Caco-2 (cell line): ENCODE measurements at places on chromosomes 6 and 20. TPM values are rescaled to one million over a fixed set of nuclear protein-coding genes. Genes with fewer than 3 reads are reported as not detected.

Gene PTGIS
- 1.9 and 2.7 TPM in 2 replicates for total RNA-seq

Gene ERVFRD-1
- total RNA-seq = 0.29 and 0.58 TPM in 2 replicates

Gene EPHA7
- not detected in 2 replicates for total RNA-seq

Gene MTHFD1L
- total RNA-seq = 101 and 102 TPM in 2 replicates

Gene CRISP2
- total RNA-seq = not detected in 2 replicates

Gene C20orf141
- not detected in 2 replicates for total RNA-seq

Gene IP6K3
- total RNA-seq = 0.44 and 0.45 TPM in 2 replicates

Gene HM13
- 435 and 443 TPM in 2 replicates for total RNA-seq
